ENCODE measurements at places on chromosomes 11 and 22.

DNA sequence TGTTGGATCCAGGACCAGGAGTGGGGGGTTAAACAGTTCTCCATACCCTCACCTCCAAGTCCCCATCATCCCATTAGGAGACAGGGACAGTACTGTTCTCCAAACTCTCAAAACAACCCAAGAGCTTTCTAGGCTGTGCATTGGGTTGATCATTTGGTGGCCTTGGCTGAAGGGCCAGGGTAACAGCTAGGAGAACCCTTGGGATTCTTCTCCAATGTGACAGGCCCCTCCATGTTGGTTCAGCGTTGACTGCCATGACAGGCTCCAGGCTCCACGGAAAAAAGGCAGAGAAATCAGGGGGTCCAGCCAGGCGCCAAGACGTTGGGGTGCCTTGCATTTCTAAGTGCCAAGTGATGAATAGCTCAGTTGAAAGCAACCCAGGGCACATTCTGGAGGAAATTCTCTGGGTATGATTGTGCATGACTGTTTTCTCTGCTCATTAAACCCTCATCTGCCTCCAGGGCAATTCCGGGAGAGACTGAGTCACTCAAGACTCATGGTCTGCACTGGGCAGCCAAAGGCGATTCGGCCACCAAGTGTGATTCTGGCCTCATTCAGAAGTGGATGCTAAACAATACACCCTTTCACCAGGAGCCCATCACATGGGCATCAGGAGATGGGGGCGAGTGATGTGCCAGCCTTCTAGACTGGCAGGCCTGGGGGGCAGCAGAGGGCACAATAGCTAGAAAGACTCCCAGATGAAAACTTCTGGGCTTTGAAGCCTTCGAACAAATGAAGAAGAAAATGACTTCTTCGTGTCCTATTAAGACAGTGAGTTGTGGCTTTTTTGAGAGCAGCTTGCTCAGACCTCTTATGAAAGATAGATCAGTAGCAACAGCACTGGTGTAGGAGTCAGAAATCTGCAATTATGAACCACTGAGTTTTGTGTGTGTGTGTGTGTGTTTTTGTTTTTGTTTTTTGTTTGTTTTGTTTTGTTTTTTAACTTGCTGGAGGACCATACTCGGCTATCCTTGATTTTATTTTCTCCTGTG, 27.7 kb downstream of the CD44 start:
- DNase-seq, result no peak

- DNase-seq, result no peak
These were observed 35.3 kb downstream of the EXPH5 start for GRCh38 chr11:108558222-108558621.

- no peak for DNase-seq
These were observed 32.9 kb upstream of the EED start for GRCh38 chr11:86211619-86212018.

GRCh38 chr22:47586038-47586437, 823.6 kb downstream of the TBC1D22A start:
- DNase-seq, result no peak

DNA sequence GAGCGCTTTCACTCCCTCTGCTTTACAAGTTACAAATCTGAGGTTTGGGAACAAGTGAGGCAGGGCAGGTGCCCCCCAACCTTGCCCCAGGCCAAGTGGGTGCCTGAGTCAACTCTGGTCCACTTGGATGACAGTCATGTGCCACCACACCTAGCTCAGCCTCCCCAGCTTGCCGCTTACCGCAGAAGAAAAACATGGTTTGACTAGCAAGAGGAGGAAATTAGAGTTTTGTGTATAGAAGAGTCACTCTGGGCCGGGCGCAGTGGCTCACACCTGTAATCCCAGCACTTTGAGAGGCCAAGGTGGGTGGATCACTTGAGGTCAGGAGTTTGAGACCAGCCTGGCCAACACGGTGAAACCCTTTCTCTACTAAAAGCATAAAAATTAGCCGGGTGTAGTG, 27.7 kb upstream of the CHKA start:
- no peak for DNase-seq

- no peak for DNase-seq
These were observed 99.8 kb downstream of the ATM start for GRCh38 chr11:108322666-108323065.

GRCh38 chr11:129143335-129143734, 48.8 kb downstream of the ARHGAP32 start:
- no peak for DNase-seq

- DNase-seq, result no peak
These were observed 43.4 kb upstream of the MN1 start for GRCh38 chr22:27844656-27845591.

- DNase-seq, result no peak
These were observed 241.3 kb upstream of the ZC3H12C start for GRCh38 chr11:109851780-109852390.

DNA sequence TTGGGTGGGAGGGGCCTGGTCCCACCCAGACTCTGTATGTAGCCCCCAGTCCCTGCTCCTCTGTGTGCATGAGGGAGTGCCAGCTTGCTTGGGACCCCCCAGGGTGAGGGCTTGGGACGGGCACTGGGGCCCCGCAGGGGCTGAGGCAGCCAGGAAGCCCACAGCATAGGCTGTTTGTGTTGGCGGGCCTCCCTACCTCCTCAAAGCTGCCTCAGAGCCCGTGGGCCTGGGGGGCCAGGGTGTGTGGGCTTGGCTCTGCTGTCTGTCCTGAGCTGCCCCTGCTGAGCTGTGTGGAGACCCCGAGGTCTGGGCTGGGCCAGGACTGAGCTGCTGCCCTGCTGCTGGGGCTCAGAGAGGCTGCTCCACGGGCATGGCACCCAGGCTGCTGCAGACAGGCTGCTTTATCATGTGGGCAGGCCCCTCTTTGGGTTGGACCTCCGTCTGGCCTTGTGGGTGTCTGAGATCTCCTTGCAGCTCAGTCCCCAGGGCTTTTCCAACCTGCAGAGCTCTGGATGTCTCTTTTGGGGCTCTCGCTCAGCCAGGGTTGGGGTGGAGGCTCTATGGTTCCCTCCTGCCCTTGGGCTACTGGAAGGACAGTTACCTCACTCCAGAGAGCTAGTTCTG, 3.3 kb downstream of the TSPAN4 start:
- no peak for DNase-seq

DNA sequence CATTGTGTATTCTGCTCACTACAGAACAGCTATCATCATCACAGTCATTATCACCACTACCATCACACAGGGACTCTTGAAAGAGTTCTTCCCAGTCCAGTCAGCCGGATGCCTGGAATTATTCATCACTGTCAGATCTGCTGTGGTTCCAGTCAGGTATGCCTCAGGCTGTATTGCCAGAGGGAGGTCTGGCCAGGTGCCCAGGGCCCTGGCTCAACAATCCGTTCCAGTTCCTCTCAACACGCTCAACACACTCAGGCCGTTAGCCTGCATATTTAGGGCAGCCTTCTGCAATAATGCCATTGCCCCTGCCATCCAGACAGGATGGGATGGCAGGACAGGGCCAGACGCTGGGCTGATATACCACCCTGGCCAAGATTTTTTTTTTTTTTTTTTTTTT, 28.6 kb upstream of the RASL10A start:
- no peak for DNase-seq

DNA sequence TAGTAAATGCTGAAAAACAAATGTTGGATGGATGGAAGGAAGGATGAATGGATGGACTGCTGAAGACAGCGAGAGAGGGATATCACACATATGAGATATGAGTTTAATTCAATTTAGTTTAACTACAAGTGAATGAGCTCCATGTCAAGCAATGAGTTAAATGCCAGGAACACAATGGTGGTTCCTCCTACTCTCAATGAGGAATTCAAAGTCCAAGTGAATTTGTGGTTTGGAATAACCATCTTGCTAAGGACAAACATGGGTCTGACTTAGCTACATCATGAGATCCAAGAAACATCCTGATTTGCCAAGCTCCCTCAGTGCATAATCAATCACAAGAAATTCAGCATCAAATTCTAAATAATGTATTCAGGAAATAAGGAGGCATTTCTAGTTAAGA, 26.1 kb upstream of the PPP2R1B start:
- no peak for DNase-seq

GRCh38 chr11:107017433-107018218, 650 bp downstream of the GUCY1A2 start:
- peak; percentile 82 for DNase-seq

DNA sequence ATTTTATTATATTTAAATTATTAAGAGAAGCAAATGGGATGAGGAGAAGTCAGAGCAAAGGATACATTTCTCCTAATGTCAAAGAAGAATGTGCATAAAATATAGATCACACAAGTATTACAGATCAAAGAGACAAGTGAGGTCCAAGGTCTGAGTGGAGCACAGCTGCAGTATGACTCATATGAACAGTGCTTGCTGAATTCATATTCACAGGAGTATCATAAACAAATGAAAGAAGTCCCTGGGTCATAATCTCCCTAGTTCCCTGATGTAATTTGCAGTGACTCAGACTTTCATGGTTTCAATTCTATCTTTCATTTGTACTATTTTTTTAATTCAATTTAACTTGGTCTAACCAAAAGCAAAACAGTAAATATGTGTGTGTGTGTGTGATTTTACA, 499.0 kb upstream of the CCDC179 start:
- no peak for DNase-seq

DNA sequence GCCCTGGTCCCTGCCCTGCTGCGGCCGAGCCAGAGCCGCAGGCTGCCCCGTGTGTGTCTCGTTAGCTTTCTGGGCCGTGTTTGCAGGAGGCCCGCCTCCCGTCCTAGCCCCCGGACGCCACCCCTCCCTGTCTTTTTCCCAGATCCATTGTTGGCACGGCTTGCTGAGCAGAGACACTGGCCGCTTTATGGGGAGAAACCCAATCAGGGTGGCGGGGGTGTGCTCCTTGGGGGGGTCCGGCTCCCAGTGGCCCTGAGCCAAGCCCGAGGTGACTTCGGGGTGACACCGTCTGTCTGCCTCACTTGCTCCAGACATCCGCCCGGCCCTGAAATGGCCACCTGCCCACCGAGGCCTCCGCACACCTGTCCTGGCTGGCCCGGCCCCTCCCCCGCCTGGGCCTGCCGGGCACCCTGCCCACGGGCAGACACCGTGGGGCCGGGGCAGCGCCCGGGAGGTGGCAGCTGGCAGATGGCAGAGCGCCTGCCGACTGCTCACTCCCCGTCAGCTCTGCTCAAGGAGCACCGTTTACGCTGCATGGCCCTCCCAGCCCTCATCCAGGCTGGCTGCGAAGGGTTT, 43.1 kb upstream of the PPARA start:
- DNase-seq, result peak; percentile 67

DNA sequence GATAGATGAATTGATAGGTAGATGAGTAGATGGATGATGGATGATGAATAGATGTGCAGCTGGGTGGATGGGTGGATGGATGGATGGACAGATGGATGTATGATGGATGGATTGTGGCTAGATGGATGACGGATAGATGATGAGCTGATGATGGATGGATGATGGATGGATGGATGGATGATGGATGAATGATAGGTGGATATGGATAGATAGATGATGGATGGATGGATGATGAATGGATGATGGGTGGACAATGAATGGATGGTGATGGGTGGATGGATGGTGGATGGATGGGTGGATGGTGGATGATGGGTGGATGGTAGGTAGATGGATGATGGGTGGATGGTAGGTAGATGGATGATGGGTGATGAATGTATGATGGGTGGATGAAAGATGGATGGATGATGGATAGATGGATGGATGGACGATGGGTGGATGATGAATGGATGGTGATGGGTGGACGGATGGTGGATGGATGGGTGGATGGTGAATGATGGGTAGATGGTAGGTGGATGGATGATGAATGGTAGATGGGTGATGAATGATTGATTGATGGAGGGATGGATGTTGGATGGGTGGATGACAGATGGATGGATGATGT, 1261.7 kb downstream of the BRD1 start:
- no peak for DNase-seq

DNA sequence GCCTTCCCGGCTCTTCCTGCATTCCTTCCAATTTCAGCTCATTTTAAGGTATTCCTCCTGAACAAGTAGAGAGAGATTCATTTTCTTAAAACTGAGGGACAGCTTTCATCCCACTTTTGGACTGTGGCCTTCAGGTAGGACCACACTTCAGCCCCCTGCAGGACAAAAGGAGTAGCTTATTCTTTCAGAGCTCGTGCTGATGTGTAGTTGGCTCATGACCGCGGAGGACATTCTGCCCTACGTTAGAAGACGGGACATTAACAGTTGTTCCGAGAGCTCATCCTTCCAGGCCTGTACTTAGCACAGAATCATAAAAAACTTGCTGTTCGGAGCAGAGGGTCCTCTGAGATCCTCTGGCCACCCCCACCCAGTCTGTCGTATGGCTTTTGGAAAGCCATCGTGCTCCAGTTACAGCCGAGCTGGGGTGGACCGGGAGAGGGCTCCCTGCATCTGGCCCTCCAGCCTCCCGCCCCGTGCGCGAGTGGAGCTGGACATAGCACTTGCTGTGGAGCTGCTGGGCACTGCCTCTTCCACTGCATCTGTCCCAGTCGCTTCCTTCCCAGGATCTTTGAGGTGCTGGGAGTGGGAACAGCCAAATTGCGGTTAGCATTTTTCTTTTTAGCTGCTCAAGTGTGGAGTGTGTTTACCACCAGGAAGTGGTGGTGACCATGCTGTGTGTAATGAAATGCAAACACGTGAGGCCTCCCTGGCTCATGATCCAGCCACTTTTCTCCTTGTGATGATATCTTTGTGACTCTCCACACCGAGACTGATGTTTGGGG, 250.3 kb downstream of the TBC1D22A start:
- DNase-seq, result no peak

GRCh38 chr22:44449061-44449682, 48.9 kb downstream of the RTL6 start:
- DNase-seq, result no peak

GRCh38 chr11:34356913-34357700, 703 bp downstream of the ABTB2 start:
- peak; percentile 91 for DNase-seq

GRCh38 chr22:43263645-43264514, 76.9 kb upstream of the TTLL12 start:
- DNase-seq, result peak; percentile 57

DNA sequence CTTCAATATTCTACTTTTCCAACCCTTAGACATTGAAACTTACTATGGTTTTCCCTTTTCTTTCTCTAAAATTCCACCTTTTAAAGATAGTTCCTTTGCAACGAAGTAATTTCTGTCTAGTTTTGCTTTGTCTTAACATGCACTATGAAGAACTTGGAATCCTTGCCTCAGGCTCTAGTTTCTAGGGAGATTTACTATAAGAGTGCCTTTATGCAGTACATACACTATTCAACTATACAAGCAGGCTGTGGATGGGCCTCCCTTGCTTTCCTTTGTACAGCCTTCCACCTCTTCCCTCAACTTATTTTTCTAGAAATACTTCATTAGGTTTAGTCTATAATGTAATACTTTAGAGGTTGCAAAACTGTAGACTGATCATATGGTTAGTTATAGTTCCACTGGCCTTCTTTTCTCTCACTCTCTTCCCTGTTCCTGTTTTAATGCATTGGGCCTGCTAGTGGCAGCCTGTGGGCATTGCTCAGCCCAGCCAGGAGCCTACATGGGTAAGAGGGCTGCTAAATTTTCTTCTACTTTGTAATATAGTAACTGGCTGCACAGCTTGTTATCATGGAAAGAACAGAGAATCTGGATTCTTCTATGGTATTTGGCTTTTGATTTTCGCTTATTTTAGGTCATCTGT, 100.2 kb downstream of the C11orf87 start:
- no peak for DNase-seq

- no peak for DNase-seq
These were observed 621.0 kb upstream of the ANO3 start for GRCh38 chr11:25710975-25711374.

GRCh38 chr11:11073996-11074395, 216.1 kb upstream of the ZBED5 start:
- no peak for DNase-seq

Measured in right kidney (tissue), 9 donors.